ENCODE measurements at places on chromosomes 3 and 15.

- DNase-seq, result no peak
These were observed 281.7 kb upstream of the ROPN1 start for GRCh38 chr3:124273651-124274050.

DNA sequence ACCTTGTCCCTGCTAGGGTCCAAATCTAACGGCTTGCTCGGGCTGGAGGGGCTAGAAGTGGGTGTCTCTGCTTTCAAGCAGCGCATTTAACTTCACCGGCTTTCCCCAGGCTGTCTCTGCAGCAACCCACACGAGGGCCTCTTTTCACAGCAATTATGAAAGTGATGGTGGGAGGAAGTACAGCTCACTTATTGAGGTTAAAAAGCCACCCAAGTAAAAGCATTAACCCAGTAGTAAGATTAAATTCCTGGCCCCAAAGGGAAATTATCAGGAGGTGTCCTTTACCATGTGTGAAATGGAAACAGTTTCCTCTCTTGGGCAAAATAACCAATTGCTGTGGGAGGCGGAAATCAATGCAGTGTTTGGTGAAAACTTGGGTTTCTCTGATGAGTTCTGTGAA is 41.1 kb downstream of the NGRN start:
- DNase-seq, result peak; percentile 19

- no peak for DNase-seq
These were observed 260.1 kb downstream of the UACA start for GRCh38 chr15:70503073-70503745.

- DNase-seq, result no peak
These were observed 26.6 kb downstream of the DCP1A start for GRCh38 chr3:53320697-53321096.

GRCh38 chr3:87710028-87710427 is 348.8 kb downstream of the CGGBP1 start:
- no peak for DNase-seq

DNA sequence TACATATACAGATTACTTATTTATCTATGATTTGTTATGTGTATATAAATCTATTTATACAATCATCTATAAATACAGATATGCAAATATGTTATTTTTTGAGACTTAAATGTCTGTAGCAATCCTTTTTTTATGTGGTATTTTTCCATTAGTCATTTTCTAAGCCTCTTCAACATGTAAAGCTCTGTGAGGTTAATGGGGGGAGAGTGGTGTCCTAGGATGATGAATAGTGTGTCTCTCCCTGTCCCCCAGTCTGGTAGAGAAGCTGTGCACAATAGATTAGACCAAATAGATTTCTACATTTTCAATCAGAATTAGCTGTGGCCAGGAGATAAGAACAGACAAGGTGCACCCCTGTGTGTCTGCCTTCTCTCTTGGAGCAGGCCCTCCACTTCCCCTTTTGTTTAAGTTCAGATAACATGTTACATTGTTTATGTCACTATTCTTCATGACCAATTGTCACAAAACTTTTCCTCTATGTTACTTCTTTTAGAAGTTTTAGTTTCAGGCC is 453.9 kb downstream of the LPP start:
- no peak for DNase-seq

DNA sequence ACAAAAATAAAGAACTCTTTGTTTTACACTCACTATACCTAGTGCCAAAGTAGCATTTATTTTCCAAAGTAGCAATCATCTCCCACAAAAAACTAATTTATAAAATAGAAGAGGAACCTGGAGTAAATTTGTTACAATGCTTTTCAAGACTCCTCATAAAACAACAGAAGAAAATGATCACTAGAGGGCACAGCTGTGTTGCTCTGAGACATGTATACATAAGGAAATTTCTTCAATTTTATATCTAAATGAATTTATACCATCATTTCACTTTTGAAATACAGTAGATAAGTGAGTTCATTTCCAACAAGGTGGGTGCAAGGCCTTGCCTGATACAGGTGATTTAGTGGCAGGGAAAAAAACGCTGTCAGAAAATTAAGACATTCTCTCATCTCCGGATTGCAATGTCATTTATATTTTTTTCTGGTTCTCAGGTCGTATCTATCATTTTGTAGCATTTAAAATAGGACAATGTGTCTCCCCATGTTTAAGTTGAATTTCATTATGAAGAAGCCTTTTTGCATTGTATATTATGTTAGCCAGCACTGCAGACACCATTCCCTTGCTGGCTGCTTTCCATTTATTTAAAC is 25.3 kb upstream of the ARHGEF26 start:
- DNase-seq, result no peak

GRCh38 chr3:188695241-188695640 is 476.5 kb upstream of the TPRG1 start:
- no peak for DNase-seq

GRCh38 chr15:95834028-95834804 is 496.3 kb upstream of the NR2F2 start:
- DNase-seq, result no peak

DNA sequence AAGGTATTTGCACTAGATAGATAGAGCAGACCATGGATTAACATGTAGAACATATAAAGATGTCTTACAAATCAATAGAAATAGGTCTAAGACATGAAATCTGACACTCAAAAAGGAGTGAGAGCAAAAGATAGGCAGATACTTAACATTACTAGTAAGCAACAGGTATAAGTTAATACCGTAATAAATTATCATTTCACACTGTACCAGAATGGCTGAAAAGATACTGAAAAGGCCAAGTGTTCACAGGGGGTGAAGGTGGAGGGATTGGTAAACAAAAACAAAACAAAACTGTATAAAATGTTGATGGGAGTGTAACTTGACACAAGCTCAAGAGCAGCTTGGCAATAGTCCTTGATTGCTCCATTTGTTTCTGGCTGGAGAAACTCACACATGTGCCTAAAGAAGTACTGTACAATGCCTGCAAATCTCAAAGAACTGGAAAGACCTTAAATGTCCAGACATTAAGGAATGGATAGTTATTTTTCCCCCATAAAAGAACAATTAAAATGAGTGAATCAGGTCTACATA is 3.5 kb downstream of the NSMCE3 start:
- no peak for DNase-seq

DNA sequence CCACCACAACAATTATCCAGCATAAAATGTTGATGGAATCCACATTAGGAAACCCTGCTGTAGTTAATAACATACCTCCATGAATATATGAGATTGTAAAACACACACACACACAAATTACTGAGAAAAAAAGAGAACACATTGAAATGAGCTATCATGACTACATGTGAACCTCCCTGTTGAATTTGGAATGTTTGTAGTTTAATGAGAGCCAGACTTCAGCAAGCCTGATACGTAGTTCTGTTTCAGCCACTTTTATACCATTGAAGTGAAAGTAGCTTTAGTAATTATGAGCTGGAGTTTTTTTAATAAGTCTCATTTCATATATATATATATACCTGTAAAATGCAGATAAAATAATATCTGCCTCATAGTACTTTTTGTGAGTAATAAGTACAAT is 1146.4 kb downstream of the NAALADL2 start:
- DNase-seq, result no peak

- DNase-seq, result no peak
These were observed 950.2 kb upstream of the CADM2 start for GRCh38 chr3:84008623-84009022.

DNA sequence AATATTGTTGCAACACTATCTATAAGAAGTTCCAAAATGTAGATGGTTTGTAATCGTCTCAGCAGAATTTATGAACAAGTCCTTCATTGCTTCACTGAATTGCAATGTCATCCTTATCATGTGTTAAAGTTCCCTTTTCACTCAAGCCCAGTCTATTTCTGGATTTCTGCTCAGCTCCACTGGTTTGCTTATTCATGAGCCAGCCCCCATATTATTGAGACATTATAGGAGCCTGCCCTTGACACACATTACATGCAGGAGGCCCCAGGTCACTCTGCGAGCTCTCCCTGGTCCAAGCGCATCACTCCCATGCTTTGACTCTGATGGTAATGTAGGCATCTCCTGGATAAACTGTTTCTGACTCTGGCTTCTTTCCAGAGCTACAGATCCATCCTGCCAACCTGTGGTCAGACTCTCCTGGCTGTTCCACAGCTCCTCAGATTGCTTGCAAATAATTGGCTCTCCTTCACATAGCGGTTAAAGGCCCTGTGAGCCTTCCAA is 56.9 kb downstream of the ABTB1 start:
- DNase-seq, result no peak

GRCh38 chr3:157312376-157312745 is 124.3 kb upstream of the PTX3 start:
- DNase-seq, result no peak

GRCh38 chr3:134357261-134357913 is 16.9 kb downstream of the AMOTL2 start:
- DNase-seq, result no peak

DNA sequence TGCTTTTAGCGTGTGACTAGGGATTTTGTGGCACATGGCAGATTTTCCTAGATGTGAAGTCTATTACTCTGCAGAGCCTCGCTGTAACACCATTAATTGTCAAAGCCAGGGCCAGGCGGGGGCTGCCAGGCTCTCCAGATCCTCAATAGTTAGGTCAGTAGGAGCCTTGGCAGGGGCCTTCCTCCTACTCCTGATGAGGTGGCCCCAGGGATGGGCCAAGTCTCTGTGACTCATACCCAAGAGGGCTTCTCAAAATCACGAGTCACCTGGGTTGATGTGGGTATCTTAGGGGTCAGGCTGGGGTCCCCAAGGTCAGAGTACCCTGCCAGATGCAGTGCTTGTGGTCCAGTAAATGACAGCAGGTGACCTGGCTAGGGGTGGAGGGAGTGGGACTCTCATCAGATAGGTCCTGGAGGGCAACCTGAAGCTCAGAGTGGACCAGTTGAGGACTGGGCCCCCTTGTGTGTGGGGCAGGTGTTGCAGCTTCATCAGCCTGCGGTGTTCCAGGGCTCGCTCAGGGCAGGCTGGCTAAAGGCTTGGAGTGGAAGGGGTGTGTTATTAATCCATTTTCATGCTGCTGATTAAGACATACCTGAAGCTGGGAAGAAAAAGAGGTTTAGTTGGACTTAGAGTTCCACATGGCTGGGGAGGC is 88.5 kb upstream of the MYZAP start:
- no peak for DNase-seq

GRCh38 chr15:99932676-99933402 is 199.6 kb upstream of the LYSMD4 start:
- DNase-seq, result no peak

- DNase-seq, result no peak
These were observed 34.1 kb downstream of the GLB1 start for GRCh38 chr3:33062866-33063265.

- DNase-seq, result no peak
These were observed 55.4 kb upstream of the POLG start for GRCh38 chr15:89389841-89390603.

- DNase-seq, result no peak
These were observed 66.1 kb downstream of the WHAMM start for GRCh38 chr15:82875411-82876003.

DNA sequence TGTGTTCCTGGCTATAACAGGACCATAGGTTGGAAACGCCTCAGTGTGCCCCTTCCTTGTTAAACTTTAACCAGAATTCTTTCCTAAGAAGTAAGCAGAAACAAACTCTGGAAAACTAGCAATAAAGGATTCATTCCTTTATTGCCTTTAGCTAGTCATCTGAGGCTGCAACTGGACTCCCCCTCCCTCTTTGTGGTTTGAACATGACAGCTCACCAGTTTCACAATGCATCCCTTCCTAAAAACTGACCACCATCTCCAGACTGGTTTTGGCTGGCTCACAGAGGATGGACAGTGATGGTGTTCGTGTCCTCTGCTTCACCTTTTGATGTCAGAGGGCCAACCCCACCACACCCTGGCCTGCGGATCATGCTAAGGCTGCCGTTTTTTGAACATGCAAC is 27.9 kb upstream of the TGFBR2 start:
- no peak for DNase-seq

- DNase-seq, result no peak
These were observed 89.6 kb upstream of the GALNT15 start for GRCh38 chr3:16084887-16085286.

GRCh38 chr3:134869153-134869726 is 74.2 kb downstream of the EPHB1 start:
- no peak for DNase-seq

- DNase-seq, result no peak
These were observed 175.2 kb downstream of the TP63 start for GRCh38 chr3:189806171-189806951.

DNA sequence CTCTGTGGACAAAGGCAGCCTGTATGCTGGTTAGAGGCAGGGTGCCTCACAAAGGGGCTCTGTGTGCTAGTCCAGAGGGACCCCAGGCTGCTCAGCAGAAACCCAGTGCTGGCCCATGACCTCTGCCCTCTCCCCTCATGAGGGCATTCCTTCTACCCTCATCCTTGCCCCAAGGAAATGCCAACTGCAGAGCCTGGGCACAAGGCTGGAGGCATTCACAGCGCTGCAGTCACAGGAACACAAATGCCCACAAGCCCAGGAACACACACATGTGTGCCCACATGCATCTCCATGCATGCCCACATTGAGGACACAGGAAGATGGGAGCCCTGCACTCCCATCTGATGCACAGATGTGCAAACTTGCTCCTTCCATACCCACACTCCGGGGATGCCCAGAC is 3.8 kb downstream of the INKA1 start:
- DNase-seq, result no peak

DNA sequence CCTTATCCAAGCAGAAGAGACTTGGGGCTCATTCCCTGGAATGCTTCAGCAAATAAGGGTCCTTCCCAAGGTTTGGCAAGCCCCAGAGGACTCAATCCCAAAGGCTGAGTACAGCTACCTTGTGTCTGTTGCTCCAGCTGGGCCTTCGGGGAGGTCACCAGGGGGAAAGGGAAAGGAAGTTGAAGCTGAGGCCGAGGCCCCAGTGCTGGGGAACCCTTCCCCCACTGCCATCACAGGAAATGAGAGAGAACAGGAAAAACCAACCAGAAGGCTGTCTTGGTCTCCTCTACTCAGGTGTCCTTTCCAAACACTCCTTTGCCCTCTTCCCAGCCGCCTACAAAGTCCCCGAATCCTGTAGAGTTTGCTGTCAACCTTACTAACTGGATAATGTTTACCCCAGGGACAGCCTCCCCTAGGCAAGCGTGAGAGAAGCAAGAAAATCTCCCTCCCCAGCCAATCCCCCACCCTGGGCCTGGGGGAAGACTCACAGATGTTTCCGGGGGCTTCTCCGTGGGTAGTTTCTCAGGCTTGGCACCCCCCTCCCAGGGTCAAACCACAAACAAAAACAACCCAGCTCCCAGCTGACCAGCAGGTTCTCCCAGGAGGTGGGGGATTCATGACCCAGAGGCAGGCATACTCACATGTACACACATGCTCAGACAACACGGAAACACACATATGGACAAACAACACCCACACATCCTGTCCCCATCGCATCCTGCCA is 5.5 kb downstream of the CSRNP1 start:
- DNase-seq, result no peak

All from activated CD4-positive, alpha-beta T cell treated with anti-CD3 and anti-CD28 coated beads for 4 hours (primary cell).